BJ (cell line): ENCODE measurements at places on chromosomes 3 and 15.

DNA sequence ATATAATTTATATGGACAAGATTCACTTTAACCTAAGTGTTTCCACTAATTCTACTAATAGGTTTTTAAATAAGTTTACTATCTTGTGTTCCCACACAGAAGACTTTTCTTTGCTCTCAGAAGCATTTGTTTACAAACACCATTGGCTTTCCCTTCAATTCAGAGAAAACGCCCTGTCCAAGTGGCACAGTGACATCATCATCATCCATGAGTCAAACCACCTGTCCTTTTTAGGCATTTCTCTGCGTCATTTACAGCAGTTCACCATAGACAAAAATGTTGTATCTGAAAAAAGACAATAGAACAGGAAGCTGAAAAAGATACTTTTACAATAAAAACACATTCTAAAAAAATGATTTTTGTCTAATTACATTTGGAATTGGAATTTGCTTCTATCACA is 9.3 kb upstream of the BCL2L10 start:
- DNase-seq: no peak

GRCh38 chr3:188853856-188854771 is 317.7 kb upstream of the TPRG1 start:
- DNase-seq: no peak

- DNase-seq: no peak
Observed at GRCh38 chr3:69178838-69179739, 56.7 kb upstream of the LMOD3 start.

GRCh38 chr3:157179365-157179803 is 19.4 kb upstream of the CCNL1 start:
- no peak for DNase-seq

DNA sequence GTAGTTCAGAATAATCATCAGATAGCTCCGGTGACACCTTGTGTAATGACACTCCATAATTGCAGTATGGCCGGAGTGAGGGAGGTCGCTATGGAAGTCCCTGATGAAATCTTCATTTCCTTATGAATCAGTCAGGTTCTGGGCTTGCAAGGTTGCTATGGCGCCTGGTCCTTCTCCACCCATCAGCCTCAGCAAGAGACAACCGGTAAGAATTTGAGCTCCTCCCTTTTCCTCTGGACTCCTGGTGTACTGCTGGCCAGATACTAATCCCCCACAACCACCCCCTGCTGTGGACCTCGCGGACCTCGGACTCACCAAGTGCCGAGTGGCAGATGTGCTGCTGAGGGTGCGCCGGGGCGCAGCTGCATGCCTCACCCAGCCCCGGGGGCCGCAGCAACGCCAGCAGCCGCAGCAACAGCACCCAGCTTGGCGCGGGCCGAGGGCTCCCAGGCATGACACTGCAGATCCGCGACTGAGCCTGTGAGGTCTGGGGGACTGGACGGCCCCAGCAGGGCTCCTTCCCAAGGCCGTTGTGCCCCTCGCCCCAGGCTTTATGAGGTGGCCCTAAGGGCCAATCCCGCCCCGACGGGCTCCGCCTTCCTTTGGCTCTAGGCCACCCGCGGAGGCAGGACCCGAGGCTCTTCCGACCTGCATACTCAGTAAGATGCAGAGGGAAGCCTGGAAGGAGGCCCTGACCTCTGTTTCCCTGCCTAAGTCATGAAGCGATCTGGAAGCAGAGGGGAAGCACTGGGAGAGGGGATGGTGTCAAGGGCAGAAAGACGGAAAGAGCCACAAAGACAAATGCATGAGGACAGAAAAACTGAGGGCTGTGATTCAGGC is at the start of gene TIMP4:
TSS of gene TIMP4 (minus strand) at position 526 of the 840 bp plus-strand sequence. CDS start at position 454, 72 bp downstream.
- no peak for DNase-seq

DNA sequence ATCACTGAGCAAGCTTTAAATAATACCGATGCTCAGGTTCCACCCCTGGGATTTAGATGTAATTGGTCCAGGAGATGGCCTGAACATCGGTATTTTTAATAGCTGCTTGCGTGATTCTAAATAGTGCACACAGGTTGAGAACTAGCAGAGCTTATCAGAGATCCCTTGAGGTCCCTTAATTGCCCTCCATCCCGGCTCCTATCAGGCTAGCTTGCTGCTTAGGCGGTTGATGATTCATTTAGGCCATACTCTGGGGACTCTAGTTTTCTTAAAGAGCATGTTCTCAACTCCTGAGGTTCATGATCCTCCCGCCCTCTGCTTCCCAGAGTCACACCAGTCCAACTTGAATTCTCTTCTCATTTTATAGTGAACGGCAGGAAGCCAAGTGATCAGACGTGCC is 280.3 kb downstream of the FEZF2 start:
- no peak for DNase-seq

DNA sequence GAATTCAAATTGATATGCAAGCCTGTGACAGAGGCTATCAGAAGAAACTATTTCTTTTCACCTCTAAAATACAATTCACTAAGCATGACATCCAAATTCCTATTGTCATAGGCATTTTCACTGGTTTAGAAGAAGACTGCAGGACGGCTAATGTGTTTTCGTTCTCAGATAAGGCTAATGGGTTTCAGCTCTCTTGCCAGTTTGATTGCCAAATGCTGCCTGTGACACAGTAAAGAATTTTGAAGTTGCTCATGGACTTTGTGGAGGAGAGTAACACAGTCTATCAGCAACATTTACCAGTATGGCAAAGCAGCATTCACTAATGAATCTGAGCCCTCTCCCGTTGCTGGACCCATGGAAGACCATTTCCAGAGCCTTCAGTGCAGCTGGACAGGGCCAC is 948.1 kb downstream of the FHIT start:
- DNase-seq: no peak

- DNase-seq: no peak
Observed at GRCh38 chr3:182986021-182986420, 5.7 kb upstream of the DCUN1D1 start.

DNA sequence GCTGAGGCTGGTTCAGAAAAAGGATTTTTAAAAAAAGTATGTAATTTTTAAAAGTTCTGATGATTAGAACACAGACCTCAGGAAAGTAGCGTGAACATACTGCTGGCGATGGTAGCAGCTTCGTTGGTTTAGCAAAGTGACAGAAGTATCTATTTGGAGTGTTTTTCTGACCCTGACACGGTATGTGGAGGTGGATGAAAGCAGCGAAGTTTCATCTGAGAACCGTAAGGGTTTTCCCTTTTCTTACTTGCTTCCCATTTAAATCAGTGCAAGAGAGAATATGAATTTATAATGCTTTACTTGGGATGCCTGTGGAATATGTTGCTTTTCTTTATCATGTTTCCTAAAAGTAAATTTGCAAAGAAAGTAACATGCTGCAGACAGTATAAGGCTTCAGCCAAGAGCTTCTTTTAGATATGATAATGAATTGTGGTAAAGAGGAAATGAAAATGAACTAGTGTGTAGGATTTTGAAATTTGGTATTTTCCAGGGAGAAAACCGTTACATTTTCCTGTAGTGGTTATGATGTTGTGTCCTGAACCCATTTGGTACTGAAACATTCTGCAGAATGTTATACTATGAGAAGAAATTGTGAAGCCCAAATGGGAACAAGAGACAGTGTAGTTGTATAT is 3.9 kb downstream of the CHST2 start:
- no peak for DNase-seq

DNA sequence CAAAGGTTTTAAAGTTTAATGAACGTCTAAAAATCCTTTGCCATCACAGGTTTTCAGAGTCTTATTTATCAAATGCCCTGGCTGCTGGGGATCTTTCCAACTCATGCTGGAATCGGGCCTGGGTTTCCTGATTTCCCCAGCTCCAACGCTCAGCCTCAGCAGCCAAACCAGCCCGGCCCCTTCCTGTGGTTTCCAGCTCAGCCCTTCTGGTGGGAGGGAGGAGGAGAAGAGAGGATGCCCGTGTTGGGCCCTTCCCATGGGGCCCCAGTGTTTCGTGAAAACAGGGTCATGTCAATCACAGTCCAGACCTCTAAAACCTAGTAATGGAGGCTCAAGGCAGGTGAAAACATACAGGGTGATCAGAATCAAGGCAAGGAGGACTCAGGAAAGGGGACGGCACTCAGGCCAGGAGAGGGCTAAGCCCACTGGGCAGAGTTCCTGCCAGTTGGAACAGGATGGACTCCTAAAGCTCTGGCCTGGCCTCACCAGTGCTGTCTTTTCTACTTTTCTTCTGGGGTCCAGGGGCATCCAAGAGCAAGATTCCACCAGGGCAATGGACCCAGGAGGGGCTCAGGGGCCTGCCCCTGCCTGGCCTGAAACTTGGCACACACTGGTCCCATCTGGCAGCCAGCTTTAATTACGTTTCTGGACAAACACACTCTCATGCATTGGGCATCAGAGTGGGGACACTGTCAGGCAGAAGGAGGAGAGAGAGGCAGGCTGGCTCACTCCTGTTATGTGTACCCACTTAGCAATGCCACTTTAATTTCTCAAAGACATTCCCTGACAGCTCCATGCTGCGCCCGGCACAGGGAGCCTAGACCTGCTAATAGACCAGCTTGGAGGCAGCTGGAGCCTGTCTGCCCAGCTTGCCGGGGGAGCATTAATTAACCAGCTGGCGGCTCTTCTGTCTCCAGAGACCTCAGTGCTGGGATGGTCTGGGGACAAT is 194.6 kb downstream of the FAM43A start:
- no peak for DNase-seq

DNA sequence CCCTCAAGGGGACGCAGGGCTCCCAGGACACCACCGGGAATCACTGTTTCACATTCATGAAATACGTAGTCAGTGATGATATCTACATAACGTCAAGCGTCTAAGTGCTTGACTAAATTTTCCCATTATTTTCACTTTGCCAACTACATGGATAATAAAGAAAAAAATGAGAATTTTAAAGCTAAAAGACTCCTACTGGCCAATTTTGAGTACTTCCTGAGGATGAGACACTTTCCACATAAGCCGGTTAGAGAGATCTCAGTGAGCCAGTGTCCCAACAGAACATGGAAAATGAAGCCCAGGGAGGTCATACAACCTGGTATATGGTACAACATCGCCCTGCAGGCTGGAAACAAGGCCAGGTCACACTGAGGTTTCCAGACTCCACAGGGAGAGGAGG is 928.1 kb downstream of the FHIT start:
- DNase-seq: no peak

- DNase-seq: no peak
Observed at GRCh38 chr3:118817748-118818165, 216.9 kb downstream of the IGSF11 start.

- no peak for DNase-seq
Observed at GRCh38 chr15:22936577-22937472, 43.3 kb downstream of the CYFIP1 start.

GRCh38 chr3:50415816-50416215 is 56.5 kb upstream of the TMEM115 start:
- no peak for DNase-seq

- DNase-seq: no peak
Observed at GRCh38 chr15:55344206-55344605, 25.2 kb downstream of the PIGB start.

GRCh38 chr3:106068795-106069194 is 200.0 kb upstream of the CBLB start:
- DNase-seq: no peak

- no peak for DNase-seq
Observed at GRCh38 chr15:68310178-68310803, 32.7 kb downstream of the FEM1B start.

- no peak for DNase-seq
Observed at GRCh38 chr3:11157421-11157820, 3.1 kb downstream of the HRH1 start.

- DNase-seq: no peak
Observed at GRCh38 chr15:71496336-71496955, 313.9 kb upstream of the NR2E3 start.

GRCh38 chr15:38398134-38398533 is 55.8 kb upstream of the FAM98B start:
- DNase-seq: peak; percentile 86

DNA sequence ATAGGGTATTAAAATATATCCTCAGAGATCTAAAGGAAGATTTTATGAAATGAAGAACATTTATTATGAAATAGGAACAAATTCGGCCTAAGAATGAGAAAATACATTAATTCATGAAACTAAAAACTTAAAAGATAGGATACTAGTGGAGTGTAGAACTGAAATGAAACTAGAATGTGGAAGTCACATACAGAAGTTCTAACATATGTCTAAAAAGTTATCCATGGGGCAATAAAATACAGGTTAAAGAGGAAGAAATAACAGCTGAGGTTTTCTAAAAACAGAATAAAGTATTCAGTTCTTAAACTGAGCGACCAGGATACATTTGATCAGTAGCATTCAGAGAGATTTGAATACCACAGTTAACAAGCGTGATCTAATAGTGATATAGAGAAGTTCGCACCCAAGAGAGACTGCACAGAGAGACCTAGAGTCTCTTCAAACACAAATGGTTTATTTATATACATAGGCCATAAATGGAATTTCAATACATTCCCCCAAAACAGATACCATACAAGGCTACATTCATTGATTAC is 85.9 kb downstream of the FEZF2 start:
- no peak for DNase-seq

DNA sequence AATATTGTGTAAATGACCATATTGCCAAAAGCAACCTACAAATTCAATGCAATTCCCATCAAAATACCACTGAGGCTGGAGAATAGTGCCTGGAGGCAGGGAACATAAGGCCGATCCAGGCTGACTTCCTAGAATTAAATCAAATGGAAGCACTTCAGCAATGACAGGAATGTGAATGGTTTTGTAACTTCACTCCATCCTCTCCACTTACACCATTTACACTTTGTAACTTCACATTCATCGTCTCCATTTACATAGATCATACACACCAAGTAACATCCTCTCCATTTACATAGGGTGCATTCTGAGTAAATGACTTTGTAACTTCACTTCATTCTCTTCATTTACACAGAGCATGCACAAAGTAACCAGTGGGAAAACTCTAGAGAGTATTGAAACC is 11.6 kb downstream of the STRIT1 start:
- DNase-seq: no peak

DNA sequence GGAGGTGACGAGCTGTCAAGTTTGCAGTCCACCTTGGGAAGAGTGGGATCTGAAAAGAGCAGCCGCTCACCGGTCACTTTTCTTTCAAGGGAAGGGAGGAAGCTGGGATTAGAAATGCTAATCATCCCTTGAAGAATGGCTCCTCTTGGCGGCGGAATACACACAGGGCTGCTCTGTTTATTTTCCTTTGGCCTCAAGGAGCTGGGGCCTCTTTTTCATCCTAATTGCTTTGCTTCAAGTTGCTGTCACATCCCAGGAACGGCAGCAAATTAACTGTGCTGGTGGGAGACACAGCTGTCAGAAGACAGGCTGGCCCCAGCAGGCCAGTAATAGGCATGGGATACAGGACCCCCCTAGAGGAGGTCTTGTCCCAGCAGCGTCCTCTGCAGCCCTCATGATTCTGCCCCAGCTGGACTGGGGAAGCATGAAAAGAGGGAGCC is 6.7 kb downstream of the KBTBD13 start:
- DNase-seq: no peak

GRCh38 chr3:15899388-15899787 is 101.6 kb upstream of the ANKRD28 start:
- DNase-seq: no peak
